ENCODE measurements at places on chromosomes 4 and X.

- no peak for DNase-seq
- H3K27ac ChIP-seq, result no peak overlapping the region
- H3K36me3 ChIP-seq, result peaks cover 23% of the 10 kb centered on the region
- no peaks in the 10 kb centered on the region for H3K4me1 ChIP-seq
- H3K4me3 ChIP-seq, result no peak overlapping the region
- no peaks in the 10 kb centered on the region for H3K27me3 ChIP-seq
These were observed 19.6 kb downstream of the FGFR3 start for GRCh38 chr4:1812720-1813119.

DNA sequence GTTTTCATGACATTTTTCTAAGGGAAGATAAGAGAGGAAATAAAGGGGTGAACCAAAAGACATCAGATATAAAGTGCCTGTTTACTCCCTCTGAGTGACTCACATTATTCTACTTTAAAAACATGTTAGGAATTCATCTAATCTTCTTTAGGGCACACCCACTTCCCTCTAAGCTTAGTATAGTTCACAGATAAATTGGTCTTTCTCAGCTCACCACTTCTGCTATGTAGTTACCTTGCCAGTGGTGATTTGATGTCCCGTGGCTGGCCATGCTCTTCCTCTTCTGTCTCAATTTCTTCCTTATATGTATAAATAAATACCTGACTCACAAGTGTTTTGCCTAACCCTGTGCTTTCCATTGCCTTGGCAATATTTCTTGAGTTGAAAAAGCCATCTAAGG, 96.8 kb downstream of the PDLIM5 start:
- H3K36me3 ChIP-seq, result no peaks in the 10 kb centered on the region
- H3K27me3 ChIP-seq, result no peaks in the 10 kb centered on the region
- DNase-seq, result no peak
- no peak overlapping the region for H3K27ac ChIP-seq
- H3K4me3 ChIP-seq, result no peak overlapping the region

DNA sequence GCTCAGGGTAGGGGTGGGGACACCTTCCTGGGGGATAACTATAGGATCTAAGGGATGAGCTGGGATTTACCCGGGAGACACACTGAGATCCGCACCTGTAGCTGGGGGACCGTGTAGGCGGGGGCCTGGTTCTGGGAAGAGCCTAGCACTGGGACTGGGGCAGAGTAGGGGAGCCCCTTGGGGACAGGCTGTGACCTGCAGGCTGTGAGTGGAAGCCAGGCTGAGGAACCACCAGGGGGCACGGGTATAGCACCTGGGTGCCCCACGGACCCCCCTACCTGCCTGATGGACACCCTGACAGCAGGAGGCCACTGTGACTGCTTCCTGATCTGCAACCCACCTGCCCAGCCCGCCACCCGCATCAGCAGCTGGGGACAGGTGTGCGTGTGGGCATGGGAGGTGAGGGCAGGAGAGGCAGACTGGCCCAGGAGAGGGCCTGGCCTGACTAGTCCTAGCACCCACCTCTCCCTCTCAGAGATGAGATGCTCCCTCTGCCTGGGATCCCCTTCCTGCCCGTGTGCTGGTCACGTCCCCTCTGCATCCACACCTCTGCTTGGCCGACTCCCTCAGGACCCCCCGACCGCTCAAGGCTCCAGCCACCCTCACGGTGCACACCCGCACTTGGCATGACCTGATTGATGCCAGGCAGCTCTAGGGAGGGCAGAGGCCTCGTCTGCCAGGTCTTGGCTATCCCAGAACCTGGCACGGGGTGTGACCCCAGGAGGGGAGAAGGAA, 94.2 kb upstream of the NKX1-1 start:
- no peak overlapping the region for H3K27ac ChIP-seq
- DNase-seq, result no peak
- no peak overlapping the region for H3K4me3 ChIP-seq
- H3K36me3 ChIP-seq, result no peaks in the 10 kb centered on the region

DNA sequence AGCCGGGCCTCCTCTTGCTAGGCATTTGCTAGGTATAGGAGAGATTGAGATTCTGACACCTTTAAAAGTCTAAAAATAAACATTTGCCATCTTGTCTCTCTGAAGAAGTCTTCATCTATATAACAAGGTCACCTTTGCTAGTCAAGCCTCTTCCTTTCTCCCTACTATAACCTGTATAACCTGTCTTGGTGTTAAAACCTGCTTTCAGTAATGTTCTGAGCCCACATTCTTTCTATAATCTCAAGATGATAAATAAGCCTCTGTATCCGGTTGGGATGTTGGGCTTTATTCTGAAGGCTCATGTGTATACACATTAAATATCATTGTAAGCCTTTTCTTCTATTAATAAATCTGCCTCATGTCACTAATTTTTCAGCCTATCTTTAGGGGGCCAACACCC, 10.2 kb downstream of the ASIC5 start:
- DNase-seq, result no peak
- no peaks in the 10 kb centered on the region for H3K36me3 ChIP-seq
- no peak overlapping the region for H3K4me3 ChIP-seq
- no peaks in the 10 kb centered on the region for H3K4me1 ChIP-seq
- peaks cover 3% of the 10 kb centered on the region for H3K27me3 ChIP-seq

- no peaks in the 10 kb centered on the region for H3K27me3 ChIP-seq
- H3K27ac ChIP-seq, result no peak overlapping the region
- H3K36me3 ChIP-seq, result no peaks in the 10 kb centered on the region
These were observed 55.5 kb upstream of the NEXMIF start for GRCh38 chrX:74980802-74981201.

- no peak for DNase-seq
- H3K27me3 ChIP-seq, result peaks cover 6% of the 10 kb centered on the region
- no peaks in the 10 kb centered on the region for H3K36me3 ChIP-seq
- no peak within 1 kb of the TSS for H3K4me3 ChIP-seq
- H3K4me1 ChIP-seq, result peaks cover 13% of the 10 kb centered on the region
- H3K27ac ChIP-seq, result no peak within 1 kb of the TSS
These were observed at the start of gene SLC2A9 for GRCh38 chr4:10020871-10021652. SLC2A9 (minus strand) TSS chr4:10021497; CDS start chr4:10021429, 68 bp downstream.

- no peak for DNase-seq
- H3K4me3 ChIP-seq, result no peak overlapping the region
- H3K27ac ChIP-seq, result no peak overlapping the region
- H3K27me3 ChIP-seq, result peaks cover 1% of the 10 kb centered on the region
These were observed 73.6 kb upstream of the TBC1D9 start for GRCh38 chr4:140829825-140830224.

DNA sequence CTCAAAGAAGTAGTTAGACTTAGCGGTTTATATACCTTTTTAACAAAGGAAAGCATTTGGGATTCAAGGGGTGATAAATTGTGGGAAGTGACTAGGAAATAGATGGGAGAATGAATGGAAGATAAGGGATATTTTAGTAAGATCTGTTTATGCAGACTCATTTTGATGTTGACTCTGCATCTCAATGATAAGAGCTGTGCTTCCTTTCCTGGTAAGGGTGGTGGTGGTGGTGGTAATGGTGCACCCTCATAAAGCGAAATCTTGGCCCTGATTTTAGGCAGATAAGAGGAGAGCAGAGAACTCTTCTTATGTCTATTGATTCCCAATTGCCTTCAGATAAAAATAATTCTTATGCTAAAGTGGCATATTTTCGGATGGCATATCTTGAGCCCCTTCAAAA, 197.1 kb downstream of the SPRY1 start:
- no peaks in the 10 kb centered on the region for H3K36me3 ChIP-seq
- H3K27me3 ChIP-seq, result peaks cover 6% of the 10 kb centered on the region
- no peak overlapping the region for H3K27ac ChIP-seq
- no peak overlapping the region for H3K4me3 ChIP-seq
- DNase-seq, result peak; percentile 19

DNA sequence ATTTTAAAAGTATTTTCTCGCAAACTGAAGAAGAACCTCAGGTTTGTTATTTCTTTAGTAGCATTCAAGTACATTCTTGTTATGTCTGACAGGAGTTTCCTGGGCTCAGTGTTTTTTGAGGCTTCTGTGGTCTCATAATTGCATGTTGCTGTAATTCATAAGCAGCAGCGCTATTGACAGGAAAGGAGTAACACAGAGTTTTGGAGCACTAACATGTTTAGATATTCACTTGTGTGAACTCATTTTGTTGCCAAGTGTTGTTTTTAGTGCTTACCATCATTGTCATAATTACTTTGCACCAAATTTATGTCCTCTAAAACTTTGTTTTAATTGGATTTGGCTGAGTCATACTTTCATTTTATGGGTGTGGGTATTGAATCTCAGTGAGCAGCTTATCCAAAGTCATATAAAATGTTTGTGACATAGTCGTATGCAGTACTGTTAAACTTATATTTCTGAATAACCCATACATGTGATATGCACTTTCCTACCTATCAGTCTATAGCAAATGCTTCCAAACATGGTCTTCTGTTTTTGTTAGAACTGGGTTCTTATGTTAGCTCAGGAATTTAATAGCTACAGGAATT, 358.7 kb upstream of the CTSO start:
- no peak for DNase-seq
- H3K4me3 ChIP-seq, result no peak overlapping the region
- no peaks in the 10 kb centered on the region for H3K4me1 ChIP-seq
- H3K27me3 ChIP-seq, result no peaks in the 10 kb centered on the region

GRCh38 chr4:2977211-2978088, 14.1 kb downstream of the GRK4 start:
- no peak overlapping the region for H3K4me3 ChIP-seq
- no peak for DNase-seq
- no peaks in the 10 kb centered on the region for H3K36me3 ChIP-seq
- no peak overlapping the region for H3K27ac ChIP-seq
- no peaks in the 10 kb centered on the region for H3K4me1 ChIP-seq

DNA sequence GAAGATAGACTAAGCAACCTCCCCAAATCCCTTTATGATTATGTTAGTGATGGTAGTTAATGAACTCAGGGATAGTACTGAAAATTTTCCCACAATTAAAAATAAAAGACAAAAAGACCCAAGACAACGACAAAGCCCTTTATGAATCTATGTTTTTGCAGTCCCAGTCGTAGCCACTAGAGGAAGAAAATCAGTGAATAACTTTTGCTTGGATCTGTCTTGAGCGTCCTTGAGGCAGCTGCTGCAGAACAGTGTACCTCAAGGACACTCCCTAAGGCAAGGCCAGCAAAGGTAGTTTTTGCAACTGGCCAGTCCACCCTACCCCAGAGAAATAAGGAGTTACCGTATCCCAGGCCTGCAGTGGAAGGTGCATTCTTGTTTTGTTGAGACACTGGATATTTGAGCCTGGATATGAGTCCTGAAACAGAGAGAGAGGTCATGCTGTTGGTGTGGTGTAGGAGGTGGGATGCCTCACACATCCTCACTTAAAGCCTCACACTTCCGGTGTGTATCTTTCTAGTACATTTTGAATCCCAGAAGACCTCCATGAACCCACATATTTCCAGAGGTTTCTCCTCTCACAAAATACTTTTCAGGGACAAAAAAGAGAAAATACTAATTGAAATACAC, 8.7 kb upstream of the TIMM8A start:
- DNase-seq, result no peak
- H3K4me1 ChIP-seq, result peaks cover 4% of the 10 kb centered on the region
- H3K27me3 ChIP-seq, result peaks cover 1% of the 10 kb centered on the region

DNA sequence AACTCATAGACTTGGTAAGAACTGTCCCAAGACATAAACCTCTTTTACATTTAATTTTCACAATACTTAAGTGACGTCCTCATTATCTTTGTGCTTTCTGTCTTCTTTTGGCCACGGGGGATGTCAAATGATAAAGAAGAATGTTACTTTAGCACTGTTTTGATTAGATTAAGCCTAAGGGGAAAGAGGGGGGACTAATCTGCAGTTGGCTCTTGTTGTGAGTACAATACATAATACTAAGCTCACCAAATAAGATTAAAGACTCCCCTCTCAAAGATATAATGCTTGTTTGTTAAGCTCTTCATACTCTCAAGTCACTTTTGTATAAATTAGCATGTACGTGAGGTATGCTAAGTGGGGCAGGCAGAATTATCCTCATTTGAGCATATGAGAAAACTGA, 36.5 kb downstream of the OCRL start:
- no peaks in the 10 kb centered on the region for H3K4me1 ChIP-seq
- peaks cover 3% of the 10 kb centered on the region for H3K36me3 ChIP-seq
- H3K27me3 ChIP-seq, result no peaks in the 10 kb centered on the region
- H3K27ac ChIP-seq, result no peak overlapping the region

DNA sequence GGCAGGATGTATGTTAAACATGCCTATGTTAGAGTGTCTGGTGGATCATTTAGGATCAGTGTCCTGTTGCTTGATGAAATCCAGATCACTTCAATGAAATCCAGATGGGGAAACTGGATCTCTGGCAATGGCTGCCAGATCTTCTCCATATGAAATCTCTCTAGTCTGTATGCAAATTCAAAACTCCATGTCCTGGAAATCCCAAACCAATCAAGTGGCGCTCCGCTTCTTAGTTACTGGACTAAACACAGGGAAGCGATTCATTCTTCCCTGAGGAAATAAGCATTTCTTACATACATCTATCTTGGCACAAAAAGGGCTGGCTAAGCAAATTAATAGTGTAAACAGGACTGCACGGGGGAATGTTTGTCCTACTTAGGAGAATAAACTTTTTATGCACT, 94.9 kb downstream of the HDAC8 start:
- H3K4me1 ChIP-seq, result no peaks in the 10 kb centered on the region
- H3K27me3 ChIP-seq, result no peaks in the 10 kb centered on the region
- H3K4me3 ChIP-seq, result no peak overlapping the region
- H3K36me3 ChIP-seq, result peaks cover 4% of the 10 kb centered on the region
- H3K27ac ChIP-seq, result no peak overlapping the region

- H3K36me3 ChIP-seq, result no peaks in the 10 kb centered on the region
- DNase-seq, result no peak
- H3K27me3 ChIP-seq, result no peaks in the 10 kb centered on the region
- H3K27ac ChIP-seq, result no peak overlapping the region
These were observed 1250.4 kb downstream of the PCDH18 start for GRCh38 chr4:136281889-136282288.

GRCh38 chr4:73964862-73965611, 16.8 kb downstream of the PF4 start:
- no peaks in the 10 kb centered on the region for H3K4me1 ChIP-seq
- H3K36me3 ChIP-seq, result no peaks in the 10 kb centered on the region
- H3K27me3 ChIP-seq, result no peaks in the 10 kb centered on the region
- H3K4me3 ChIP-seq, result no peak overlapping the region

DNA sequence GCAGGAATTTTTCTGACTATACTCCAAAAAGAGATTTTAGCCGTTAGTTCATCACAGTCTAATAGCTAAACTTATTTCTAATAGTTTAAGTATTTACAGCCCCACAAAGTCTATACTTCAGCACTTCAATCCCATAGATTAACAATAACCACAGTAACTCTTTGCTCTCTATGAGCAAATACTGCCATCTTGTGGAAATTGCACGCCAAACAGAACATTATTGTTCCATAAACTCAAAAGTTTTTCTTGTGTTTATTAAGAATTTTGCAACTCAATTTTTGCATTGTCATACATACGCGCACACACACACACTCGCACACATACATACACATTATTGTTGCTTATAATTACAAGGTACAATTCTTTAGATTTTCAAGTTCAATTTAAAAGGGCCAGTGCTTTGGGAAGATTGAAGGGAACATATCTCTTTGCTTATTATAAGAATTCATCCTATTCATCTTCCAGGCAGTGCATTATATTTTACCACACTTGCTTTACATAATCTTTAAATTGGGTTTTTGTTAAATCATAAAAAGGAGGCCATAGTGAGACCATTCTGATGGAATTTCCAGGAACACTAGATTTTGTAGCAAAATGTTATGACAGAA, 63.8 kb upstream of the ATOH1 start:
- no peaks in the 10 kb centered on the region for H3K27me3 ChIP-seq
- H3K36me3 ChIP-seq, result no peaks in the 10 kb centered on the region

GRCh38 chr4:94534401-94535312, 82.9 kb downstream of the PDLIM5 start:
- no peaks in the 10 kb centered on the region for H3K27me3 ChIP-seq
- H3K4me3 ChIP-seq, result no peak overlapping the region
- no peak overlapping the region for H3K27ac ChIP-seq
- no peak for DNase-seq
- H3K36me3 ChIP-seq, result no peaks in the 10 kb centered on the region
